CD4-positive, alpha-beta T cell (primary cell): ENCODE measurements at places on chromosomes 11 and 22. TPM values are rescaled to one million over a fixed set of nuclear protein-coding genes. Genes with fewer than 3 reads are reported as not detected.

Gene DNAJB7
- total RNA-seq = not detected

Gene HEPN1
- not detected for total RNA-seq

Gene CCDC87
- total RNA-seq = 0.22 TPM

Gene TYMP
- 9.9 TPM for total RNA-seq

DNA sequence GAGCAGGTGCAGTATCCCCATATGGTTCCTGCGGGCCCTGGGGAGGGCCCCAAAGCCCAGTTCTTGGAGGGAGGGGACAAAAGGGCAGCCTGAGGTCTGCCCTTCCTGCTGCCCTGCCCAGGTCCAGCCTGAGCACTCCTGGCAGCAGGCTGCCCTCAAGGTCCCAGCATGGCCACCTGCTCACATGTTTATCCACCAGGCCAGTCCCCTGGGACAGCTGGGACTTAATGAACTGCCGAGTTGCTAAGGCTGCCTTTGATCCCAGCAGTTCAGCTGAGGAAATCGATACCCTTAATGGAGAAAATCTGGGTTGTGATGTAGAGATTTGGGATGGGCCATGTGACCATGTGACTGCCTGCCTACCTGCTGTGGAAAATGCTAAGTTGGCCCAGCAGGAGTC, 146.2 kb downstream of the TRIM29 start:
- no peak for DNase-seq

- no peak for DNase-seq
Measured at GRCh38 chr11:117861151-117862018, 15.1 kb downstream of the FXYD6 start.

DNA sequence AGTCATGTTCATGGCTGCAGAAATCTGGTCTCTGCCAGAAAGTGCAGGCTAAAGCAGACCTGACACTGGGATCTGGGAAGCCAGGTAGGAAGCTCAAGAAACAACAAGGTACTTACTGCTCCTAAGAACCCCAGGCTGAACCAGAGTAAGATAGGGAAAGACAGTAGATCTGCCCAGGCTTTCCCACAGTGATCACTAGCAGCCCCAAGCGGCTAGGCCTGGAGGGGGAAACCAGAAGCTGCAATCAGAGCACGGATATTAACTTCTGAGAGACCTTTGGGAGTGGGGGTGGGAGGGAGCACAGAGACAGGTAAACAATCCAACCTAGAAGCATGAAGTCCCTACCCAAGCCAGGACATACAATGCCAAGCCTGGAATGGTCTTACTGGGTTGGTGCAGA, 135.2 kb upstream of the C11orf58 start:
- DNase-seq = no peak

- no peak for DNase-seq
Measured at GRCh38 chr11:82003671-82004515, 729.8 kb downstream of the FAM181B start.
